ENCODE measurements at places on chromosomes 6 and 20.
A peak's percentile ranks its signal among the peaks of the same experiment; 100 is the strongest.

- H3K4me3 ChIP-seq, result peak overlapping the region; percentile 15
- peaks cover 34% of the 10 kb centered on the region for H3K4me1 ChIP-seq
- peak overlapping the region; percentile 89 for H3K27ac ChIP-seq
- H3K27me3 ChIP-seq, result no peaks in the 10 kb centered on the region
Observed at GRCh38 chr6:119147101-119148053, 68.9 kb upstream of the FAM184A start.

DNA sequence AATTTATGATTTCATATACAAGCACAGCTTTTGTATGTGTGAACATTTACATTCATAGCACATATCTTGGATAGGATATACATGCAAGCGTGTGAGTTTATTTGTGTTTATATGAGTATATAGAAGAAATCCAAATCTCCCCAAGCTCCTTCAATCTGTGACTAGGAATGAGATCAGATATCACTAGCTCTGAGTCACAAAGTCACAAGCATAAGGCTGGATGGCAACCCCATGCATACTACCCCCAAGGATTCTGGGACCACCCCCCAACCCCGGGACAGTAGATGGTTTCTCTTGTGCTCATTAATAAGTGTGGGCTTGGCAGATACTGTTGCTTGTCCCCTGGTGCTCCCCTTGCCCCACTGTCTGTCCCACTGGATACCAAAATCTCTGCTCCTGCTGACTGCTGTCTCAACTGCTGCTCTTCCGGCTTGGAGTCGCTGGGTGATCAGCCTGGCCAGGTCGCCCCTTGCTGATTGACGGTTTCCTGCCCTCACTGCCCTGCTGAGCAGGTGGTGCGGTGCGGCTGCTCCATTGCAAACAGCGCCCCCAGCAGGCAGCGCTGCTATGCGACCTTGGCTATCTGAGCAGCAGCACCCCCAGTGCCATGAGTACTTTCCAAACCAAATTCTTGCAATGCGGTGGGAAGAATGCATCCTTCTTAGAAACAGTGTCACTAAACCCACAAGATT is 279.4 kb downstream of the CD83 start:
- DNase-seq, result peak; percentile 22
- H3K4me3 ChIP-seq, result no peak overlapping the region
- H3K27ac ChIP-seq, result no peak overlapping the region
- H3K27me3 ChIP-seq, result no peaks in the 10 kb centered on the region
- no peaks in the 10 kb centered on the region for H3K36me3 ChIP-seq
- peaks cover 4% of the 10 kb centered on the region for H3K4me1 ChIP-seq

DNA sequence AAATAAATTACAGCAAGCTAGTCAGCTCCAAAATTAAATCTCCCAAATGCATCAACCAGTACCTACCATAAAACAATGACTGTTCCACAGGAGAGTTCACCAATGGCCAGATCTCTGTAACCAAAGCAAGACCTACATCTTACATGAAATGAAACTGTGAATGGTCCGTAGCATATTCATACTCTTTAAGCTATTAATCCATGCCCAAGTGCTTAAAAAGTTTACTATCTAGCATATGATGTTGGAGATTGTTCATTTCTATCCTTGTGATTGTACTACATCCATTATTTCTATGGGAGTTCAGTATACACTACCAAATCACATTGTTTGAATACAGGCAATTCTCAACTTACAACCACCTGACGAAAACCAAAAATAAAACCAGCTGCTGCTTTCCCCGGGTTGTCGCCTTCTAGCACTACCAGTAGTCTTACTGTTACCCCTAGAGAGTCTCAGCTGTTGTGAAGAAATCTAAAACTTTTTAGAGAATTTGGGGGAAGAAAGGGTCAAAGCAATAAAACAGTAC is 38.0 kb downstream of the HIVEP2 start:
- H3K27me3 ChIP-seq, result no peaks in the 10 kb centered on the region
- H3K36me3 ChIP-seq, result no peaks in the 10 kb centered on the region
- DNase-seq, result no peak
- H3K4me1 ChIP-seq, result peaks cover 27% of the 10 kb centered on the region
- no peak overlapping the region for H3K4me3 ChIP-seq
- H3K27ac ChIP-seq, result no peak overlapping the region

- no peak for DNase-seq
- H3K4me3 ChIP-seq, result no peak overlapping the region
- H3K27me3 ChIP-seq, result no peaks in the 10 kb centered on the region
- peaks cover 5% of the 10 kb centered on the region for H3K4me1 ChIP-seq
- no peaks in the 10 kb centered on the region for H3K36me3 ChIP-seq
Observed at GRCh38 chr6:25043892-25044291, 108.1 kb upstream of the RIPOR2 start.

- H3K4me3 ChIP-seq, result no peak overlapping the region
- peaks cover 31% of the 10 kb centered on the region for H3K4me1 ChIP-seq
- H3K27ac ChIP-seq, result no peak overlapping the region
- H3K27me3 ChIP-seq, result no peaks in the 10 kb centered on the region
- no peak for DNase-seq
- no peaks in the 10 kb centered on the region for H3K36me3 ChIP-seq
Observed at GRCh38 chr6:56366141-56366852, 118.9 kb upstream of the COL21A1 start.

DNA sequence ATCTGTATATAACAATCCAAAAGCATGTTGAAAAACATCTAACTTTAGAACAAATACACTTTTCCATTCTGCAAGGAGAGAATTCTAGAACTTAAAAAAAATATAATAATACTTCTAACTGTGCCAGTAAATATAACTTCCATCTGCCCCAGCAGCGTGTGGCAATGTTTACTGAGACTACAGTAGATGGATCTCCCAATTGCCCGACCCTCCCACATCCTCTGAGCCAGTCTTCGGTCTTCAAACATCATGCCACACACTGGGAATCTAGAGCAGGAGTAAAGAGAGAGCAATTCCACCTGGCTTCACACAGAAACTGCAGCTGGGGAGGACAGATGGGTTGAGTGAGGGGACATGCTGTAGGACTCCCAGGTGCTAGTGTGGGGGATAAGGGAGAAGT is 121.3 kb upstream of the NHSL1 start:
- no peaks in the 10 kb centered on the region for H3K27me3 ChIP-seq
- no peak overlapping the region for H3K4me3 ChIP-seq
- no peaks in the 10 kb centered on the region for H3K36me3 ChIP-seq
- no peak overlapping the region for H3K27ac ChIP-seq
- DNase-seq, result no peak

DNA sequence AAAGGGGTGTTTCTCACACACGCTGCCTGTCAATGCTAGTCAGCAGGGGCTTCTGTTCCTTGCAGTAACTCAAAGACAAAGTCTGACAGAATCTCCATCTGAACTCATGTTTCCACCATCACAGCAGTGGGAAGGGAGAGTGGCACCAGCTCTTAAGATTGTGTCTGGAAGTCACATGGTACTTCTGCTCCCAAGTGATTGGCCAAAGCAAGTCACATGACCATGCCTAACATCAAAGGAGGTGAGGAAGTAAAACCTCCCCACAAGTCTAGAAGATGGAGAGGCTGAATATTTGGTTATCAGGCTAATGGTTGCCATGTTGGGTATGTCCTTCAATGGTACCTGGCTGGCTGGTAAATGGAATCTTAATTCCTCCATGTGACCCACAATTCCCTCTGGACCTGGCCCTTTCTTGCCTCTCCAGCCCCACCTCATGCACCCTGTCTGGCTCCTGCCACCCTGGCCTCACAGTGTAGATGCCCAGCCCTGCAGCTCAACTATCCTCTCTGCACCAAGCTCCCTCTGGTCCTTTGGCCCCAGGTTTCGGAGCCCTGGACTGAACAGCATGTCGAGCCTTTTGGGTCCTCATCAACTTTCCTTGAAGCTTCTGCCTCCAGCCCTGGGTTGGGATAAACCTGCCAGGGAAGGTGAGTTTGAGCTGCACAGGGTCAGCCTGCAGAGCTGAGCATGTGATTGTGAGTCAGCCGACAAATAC is 51.0 kb upstream of the PMEPA1 start:
- no peak overlapping the region for H3K27ac ChIP-seq
- H3K36me3 ChIP-seq, result no peaks in the 10 kb centered on the region
- DNase-seq, result no peak
- no peaks in the 10 kb centered on the region for H3K27me3 ChIP-seq
- no peak overlapping the region for H3K4me3 ChIP-seq
- H3K4me1 ChIP-seq, result no peaks in the 10 kb centered on the region

- no peak overlapping the region for H3K4me3 ChIP-seq
- DNase-seq, result no peak
- H3K4me1 ChIP-seq, result no peaks in the 10 kb centered on the region
- H3K27ac ChIP-seq, result no peak overlapping the region
Observed at GRCh38 chr20:44805335-44805978, 4.9 kb downstream of the RIMS4 start.

- no peaks in the 10 kb centered on the region for H3K27me3 ChIP-seq
- no peak for DNase-seq
- H3K36me3 ChIP-seq, result no peaks in the 10 kb centered on the region
- peak overlapping the region; percentile 71 for H3K27ac ChIP-seq
- H3K4me1 ChIP-seq, result peaks cover 16% of the 10 kb centered on the region
Observed at GRCh38 chr6:136787726-136788068, 4.6 kb downstream of the MAP3K5 start.

DNA sequence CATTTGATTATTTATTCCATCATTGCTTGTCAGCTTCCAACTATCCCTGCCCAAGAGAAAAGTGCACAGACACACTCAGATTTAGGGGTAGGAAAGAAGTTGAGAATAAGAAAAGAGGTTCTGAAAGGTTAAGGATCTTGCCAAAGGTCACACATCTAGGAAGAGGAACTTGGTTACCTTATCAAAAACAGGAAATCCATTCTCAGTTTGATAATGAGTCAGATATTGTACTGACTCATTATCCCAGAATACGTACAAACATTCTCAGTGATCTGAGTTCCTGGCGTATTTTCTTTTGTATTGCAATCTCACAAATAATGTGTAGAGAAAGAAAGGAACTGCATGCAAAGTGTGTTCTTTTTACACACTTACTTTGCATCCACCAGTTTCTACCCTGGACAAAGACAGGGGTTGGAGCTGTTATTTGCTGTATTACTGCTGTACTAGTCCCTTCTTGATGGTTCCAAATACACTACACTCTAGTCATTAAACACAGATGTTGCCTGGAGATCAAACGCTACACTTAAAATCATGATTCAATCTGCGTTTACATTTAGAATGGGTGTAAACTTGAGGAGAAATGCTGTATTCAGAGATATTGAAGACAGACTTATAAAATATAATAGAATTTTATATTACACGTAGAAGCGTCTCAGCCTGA is 545.7 kb downstream of the PRKN start:
- H3K4me1 ChIP-seq, result peaks cover 15% of the 10 kb centered on the region
- DNase-seq, result peak; percentile 52
- H3K36me3 ChIP-seq, result no peaks in the 10 kb centered on the region
- no peak overlapping the region for H3K4me3 ChIP-seq
- peak overlapping the region; percentile 29 for H3K27ac ChIP-seq
- no peaks in the 10 kb centered on the region for H3K27me3 ChIP-seq

- H3K27me3 ChIP-seq, result peaks cover 5% of the 10 kb centered on the region
- peak overlapping the region; percentile 78 for H3K27ac ChIP-seq
Observed at GRCh38 chr6:14665827-14666724, 548.5 kb downstream of the CD83 start.

- peaks cover 19% of the 10 kb centered on the region for H3K27me3 ChIP-seq
- H3K36me3 ChIP-seq, result no peaks in the 10 kb centered on the region
- no peaks in the 10 kb centered on the region for H3K4me1 ChIP-seq
- no peak for DNase-seq
- H3K4me3 ChIP-seq, result peak overlapping the region; percentile 29
- H3K27ac ChIP-seq, result no peak overlapping the region
Observed at GRCh38 chr6:27679308-27679963, 206.5 kb upstream of the ZNF184 start.

DNA sequence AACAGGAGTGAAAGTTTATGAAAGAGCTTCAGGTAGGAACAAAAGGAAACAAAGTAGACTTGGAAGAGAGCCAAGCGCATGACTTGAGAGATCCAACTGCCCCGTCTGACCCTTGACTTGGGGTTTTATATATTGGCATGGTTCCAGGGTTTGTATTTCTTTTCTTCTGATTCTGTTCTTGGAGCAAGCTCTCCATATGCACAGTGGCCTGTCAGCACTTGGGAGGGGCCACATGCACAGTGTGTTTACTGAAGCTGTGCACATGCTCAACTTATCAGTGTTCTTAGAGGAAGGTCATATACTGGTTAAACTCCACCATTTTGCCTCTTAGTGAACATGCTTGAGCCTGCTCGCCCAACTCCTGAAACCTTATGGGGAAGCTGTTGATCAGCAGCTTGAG is 953.7 kb downstream of the TFAP2A start:
- no peaks in the 10 kb centered on the region for H3K27me3 ChIP-seq
- DNase-seq, result no peak
- no peaks in the 10 kb centered on the region for H3K4me1 ChIP-seq
- no peak overlapping the region for H3K4me3 ChIP-seq

DNA sequence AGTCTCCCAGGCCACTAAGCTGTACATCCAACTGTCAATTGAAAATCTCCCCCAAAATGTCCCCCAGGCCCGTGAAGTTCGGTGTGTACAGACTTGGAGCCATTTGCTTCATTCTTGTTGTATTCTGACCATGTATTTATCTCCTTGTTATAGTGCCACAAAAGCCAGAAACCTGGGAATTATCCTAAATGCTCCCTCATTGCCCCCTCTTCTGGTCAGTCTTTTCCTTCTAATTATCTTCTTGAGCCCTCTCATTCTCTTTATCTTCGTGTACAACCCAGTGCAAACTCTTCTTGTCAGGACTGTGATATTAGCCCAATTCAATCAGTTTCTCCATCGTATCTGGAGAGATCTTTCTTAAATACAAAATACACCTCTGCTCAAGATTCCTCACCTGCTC is 64.7 kb downstream of the RFX6 start:
- H3K27ac ChIP-seq, result no peak overlapping the region
- H3K27me3 ChIP-seq, result no peaks in the 10 kb centered on the region
- no peak for DNase-seq
- no peaks in the 10 kb centered on the region for H3K36me3 ChIP-seq

DNA sequence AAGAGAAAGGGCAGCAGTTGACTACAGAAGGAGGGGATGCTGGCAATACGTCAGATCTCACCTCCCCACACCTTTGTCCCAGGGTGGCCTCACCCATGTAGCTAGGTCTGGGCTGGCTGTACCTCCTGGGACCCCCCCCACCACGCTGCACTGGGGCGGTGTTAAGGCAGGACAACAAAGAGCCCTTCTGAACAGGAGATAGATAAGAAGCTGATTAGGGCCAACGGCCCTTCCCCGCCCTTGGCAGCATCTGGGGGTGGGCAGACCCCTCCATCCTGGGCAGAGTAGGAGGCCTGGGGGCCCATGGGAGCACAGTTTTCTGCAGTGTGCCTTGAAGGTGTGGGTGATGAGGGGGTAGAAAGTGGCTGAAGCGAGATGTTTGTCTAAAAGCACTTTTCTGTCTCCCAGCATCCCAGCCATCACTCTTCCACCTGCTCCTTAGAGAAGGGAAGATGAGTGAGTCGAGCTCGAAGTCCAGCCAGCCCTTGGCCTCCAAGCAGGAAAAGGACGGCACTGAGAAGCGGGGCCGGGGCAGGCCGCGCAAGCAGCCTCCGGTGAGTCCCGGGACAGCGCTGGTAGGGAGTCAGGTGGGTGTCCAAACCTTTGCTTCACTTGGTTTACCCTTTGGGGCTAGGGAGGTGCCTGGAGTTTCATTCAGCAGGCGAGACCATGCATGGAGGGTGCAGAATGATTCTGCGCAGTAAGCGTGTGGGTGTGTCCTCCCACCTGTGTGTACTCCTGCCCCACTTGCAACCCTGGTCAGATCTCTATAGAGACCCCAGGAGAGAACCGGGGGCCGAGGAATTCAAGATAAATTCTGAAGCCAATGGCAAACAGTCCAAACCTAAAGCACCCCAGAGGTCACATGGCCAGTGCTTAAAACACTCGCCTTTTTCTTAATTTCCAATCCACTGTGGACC is 3.9 kb downstream of the HMGA1 start:
- H3K27me3 ChIP-seq, result no peaks in the 10 kb centered on the region
- H3K27ac ChIP-seq, result peak overlapping the region; percentile 9
- DNase-seq, result no peak
- peaks cover 67% of the 10 kb centered on the region for H3K4me1 ChIP-seq
- peaks cover 19% of the 10 kb centered on the region for H3K36me3 ChIP-seq

All from astrocyte (in vitro differentiated cells and primary cell).